ENCODE measurements at places on chromosomes 5 and 9.
A peak's percentile ranks its signal among the peaks of the same experiment; 100 is the strongest.

DNA sequence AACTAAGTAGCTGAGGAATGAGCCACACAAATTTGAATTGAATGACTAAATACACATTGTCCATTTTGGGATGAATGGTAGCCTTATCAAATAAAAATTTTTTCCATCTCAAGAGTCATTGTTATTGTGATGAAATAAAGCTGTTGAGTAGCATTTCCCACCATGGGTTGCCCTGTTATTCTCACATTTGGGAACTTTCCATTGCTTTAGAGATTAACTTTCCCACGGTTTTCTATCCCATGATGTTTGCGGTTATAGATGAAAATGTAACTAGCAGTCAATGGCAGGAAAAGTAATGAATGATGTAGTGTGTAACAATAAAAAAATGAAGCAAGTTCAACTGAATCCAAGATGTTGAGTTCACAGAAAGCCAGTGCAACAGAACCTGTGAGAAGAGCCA lies 59.9 kb upstream of the PLPP1 start:
- DNase-seq, result no peak

DNA sequence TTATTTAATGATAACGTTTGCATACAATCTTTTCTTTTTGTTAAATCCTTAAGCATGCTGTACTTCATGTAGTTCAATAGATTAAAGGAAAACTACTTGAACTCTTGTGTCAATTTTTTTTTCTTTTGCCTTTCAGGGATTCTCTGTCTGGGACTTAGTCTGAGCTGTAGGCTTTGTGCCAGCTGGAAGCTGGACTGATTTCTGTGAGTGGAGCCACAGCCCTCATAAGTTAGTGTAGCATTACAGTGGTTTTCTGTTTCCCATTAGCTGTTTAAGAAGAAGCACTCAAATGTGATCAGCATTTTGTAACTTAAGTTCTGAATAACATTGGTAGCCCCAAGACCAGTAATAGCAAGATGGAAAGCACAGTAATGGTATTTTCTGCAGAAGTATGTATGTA lies 330.6 kb upstream of the MEF2C start:
- DNase-seq, result peak; percentile 5

GRCh38 chr9:125361837-125362531 lies 100.4 kb downstream of the GAPVD1 start:
- no peak for DNase-seq

- DNase-seq, result no peak
These were observed 13.0 kb downstream of the DENND4C start for GRCh38 chr9:19243366-19244033.

DNA sequence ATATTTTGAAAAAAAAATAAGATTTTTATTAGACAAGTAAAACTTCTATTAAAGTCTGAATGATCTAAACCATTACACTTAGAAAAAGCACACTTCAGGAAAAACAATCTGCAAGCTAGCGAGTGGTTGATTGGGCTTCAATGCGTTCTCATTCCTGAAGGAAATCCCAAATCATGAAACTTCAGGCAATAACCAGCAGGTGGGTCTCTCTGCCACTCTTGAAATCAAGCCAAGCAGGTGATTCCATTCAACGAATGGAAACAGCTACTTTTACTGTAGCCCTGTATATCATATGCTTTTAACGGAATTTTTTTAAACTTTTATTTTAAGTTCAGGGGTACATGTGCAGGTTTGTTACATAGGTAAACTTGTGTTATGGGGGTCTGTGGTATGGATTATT lies 234.5 kb upstream of the TRPM3 start:
- DNase-seq, result no peak

DNA sequence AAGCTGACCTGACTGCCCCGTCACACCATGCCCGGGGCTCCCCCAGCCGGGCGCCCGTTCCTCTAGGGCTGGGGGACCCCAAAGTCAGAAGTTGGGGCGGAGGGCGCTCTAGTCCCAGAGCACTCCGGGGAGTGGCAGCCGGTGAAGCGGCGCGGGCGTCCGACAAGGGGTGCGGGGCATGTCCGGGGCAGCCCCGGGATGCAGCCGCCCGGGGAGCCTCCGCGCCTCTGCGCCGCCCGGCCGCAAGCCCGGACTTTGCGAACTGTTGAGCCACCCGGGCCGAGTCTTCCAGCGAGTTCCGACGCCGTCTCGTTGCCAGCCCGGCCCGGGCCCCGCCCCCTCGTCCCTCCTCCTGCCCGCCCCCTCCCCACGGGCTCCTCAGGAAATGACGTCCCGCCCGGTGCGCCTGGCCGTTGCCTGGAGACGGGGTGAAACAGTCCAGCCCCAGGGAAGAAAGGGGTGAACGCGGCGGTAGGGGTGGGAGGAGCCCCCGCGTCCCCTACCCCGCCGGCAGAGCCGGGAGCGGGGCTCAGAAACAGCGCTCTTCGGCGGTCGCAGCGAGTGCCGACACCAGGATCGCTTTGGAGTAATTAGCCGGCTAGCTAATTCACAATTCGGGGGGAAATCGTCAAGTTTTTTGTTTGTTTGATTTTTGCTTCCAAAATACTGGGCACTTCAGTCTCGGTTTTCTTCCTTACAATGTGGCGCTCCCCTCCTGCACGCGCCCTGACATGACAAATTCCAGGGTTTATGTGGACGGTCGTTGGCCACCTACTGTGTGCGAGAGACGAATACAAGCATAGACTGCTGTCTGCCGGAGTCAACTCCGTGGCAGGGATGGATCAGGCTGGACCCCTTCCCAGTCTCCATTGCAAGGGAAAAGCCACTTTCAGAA lies at the start of gene WHRN:
Gene WHRN (minus strand): TSS at position 287 of the 895 bp plus-strand sequence. CDS start 672 bp downstream, outside the sequence.
- DNase-seq, result peak; percentile 77

GRCh38 chr5:67378256-67378655 lies 181.7 kb upstream of the CD180 start:
- DNase-seq, result peak; percentile 29

GRCh38 chr5:3878267-3878666 lies 282.6 kb downstream of the IRX1 start:
- no peak for DNase-seq

- DNase-seq, result no peak
These were observed 61.4 kb downstream of the UGCG start for GRCh38 chr9:111957856-111958631.

DNA sequence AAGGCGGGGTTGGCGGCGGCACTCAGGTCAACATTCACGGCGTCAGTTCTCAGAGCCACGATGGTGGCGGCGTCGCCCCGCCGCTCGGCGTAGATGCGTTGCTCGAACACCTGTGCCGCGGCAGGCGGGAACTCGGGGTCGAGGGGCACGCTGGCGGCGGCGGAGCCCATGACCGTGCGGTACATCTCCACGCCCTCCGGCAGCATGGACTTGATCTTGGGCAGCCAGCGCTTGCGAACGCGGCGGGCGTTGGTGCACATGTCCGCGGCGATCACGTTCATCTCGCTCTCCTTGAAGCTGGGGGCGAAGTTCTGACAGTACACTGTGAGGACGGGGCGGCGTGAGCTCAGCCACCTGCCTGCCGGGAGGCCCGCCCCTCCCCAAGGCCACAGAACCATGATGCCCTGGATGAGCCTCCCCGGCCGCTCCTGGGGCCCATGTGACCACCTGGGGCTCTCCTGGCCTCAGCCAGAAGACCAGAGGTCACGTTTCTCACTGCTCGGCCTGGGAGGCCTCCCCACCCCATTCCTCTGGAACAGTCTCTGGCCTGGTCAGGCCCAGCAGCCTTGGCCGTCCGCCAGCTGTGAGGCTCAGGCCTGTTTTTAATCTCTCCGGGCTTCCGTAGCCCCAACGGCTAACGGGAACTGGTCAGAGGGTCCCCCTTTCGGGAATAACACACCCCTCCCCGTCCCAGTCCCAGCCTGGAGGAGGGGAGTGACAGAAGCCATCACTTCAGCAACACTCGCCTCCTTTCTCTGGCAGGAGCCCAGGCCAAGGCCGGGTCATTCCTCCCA lies 50.7 kb upstream of the UBAC1 start:
- DNase-seq, result no peak

DNA sequence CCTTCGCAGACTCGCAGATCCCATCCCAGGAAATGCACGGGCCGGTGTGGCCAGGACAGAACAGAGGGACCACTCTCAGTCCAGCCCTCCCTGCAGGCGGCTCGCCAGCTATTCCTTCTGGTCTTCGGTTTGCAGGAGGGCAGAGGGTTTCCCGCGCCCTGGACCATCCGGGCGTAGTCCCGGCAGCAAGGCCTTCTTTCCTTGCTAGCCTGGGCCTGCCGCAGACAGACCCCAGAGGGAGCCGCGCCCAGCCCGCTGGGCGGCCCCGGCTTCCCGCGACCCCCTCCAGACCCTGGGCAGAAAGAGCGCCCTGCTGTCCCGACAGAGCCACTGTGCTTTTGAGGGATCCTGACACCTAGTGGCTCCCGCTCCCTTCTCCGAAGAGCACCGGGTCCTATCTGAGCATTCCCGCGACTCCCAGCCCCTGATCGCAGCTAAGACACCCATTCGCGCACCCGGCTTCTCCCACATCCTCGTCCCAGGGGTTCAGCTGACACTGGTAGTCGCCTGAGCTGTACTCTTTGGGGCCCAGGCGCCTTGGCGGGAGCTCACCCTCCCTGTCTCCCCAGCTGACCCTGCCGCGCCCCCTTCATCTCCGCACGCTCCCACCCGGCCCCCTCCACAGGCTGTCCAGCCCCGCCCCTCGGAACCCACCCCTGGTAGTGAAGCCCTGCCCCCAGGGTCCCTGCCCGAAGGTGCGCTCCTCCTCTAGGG lies 1.1 kb downstream of the CFAP90 start:
- peak; percentile 30 for DNase-seq

- no peak for DNase-seq
These were observed 7.2 kb downstream of the STARD4 start for GRCh38 chr5:111505096-111505495.

DNA sequence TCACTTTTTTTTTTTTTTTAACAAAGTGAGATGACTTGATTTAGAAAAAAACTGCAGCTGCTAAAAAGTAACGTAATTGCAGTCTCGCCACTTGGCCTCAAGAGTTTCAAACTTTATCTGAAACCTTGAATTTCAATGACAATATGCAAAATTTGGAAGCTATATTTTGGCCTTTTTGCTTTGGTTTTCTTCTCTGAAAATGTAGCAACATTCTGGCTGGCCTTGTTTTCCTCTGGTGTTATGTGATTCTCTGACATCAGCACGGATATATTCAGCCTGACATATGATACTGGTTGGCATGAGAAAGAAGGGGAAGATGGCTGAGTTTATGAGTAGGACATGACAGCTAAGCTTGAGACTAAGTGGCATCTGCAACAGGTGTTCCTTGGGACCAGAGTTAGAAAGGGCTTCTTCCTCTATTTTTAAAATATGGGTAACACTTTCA lies 136.5 kb downstream of the MEF2C start:
- DNase-seq, result no peak

DNA sequence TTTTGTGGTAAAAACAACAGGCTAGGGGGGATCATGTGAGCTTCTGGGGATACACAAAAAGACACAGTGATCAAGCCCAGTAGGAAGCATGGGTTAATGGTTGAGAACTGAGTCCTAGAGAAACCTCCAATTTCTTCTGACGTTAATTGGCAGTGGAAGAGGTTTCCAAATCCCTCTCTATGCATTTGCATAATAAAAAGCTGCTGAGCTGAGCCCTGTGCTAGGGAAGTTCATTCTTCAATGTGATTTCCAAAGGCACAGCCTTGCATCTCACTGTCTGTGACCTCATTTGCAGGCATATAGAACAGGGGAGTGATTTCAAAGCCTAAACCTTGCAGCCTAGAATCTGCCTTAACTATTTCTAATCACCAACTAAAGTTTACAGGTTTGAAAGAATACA lies 812 bp downstream of the DNAH5 start:
- no peak for DNase-seq

GRCh38 chr5:142319560-142320429 lies 5.0 kb downstream of the SPRY4 start:
- DNase-seq, result no peak

DNA sequence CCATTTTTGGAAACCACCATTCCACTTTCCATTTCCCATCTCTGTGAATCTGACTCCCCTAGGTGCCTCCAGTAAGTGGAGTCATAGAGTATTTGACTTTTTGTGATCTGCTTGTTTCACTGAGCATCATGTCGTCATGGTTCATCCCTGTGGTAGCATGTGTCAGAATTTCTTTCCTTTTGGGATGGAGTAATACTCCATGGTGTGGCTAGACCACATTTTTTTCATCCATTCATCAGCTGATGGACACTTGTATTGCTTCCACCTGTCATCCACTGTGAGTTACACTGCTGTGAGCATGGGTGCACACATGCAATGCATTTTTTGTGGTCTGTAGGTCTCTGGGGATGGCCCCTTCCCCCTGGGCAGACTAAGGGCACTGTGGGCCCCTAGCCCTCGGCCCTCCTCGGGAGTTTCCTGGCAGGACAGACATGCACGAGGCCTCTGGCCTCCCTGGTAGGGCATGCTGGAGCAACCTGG lies 115.9 kb downstream of the GADD45G start:
- no peak for DNase-seq

GRCh38 chr9:121363622-121363961 lies 6.5 kb downstream of the STOM start:
- DNase-seq, result no peak

- peak; percentile 58 for DNase-seq
These were observed 822 bp downstream of the DENND4C start for GRCh38 chr9:19231126-19231903.

DNA sequence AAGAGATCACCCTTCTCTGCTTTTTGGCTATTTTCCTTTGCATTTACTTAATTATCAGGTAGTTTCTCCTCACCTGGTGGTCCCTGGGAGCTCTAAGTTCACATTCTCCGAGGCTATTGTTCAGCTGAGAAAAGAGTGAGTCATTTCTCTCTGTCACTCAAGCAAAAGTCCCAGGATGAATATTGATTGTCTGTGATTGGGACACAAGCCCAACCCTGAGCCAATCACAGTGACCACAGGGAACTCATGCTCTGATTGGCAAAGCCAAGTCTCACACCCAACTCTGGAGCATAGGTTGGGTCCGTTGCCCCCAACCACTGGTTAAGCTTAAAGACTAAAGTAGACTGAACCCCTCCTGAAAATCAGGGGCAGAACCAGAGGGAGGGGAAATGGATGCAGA lies 27.8 kb upstream of the FAT2 start:
- no peak for DNase-seq

GRCh38 chr5:119123280-119123679 lies 52.4 kb downstream of the DMXL1 start:
- DNase-seq, result no peak

DNA sequence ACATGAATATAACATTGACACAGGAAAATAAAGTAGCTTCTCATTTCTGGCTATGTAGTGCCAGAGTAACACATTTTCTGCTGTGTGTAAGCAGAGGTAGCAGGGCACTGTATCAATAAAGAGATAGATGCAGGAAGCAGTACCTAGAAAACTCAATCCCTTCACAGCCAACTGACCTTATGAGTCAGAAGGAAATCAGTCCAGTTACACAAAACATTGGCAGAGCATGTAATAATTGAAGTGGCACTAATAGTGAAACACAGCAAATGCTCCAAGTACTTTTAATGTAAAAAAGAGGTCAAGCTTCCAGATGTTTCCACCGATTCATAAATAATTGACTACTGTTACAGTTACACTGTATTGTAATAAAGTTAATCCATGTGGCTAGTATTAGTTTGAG lies 706.6 kb downstream of the EFNA5 start:
- DNase-seq, result no peak

- no peak for DNase-seq
These were observed 80.1 kb downstream of the ITGA1 start for GRCh38 chr5:52867809-52868208.

Data from G401 (cell line).